Lung (tissue), 17 donors: ENCODE measurements at places on chromosomes 5 and 9.

- DNase-seq, result no peak
Measured at GRCh38 chr9:131837316-131837715, 97.4 kb upstream of the RAPGEF1 start.

DNA sequence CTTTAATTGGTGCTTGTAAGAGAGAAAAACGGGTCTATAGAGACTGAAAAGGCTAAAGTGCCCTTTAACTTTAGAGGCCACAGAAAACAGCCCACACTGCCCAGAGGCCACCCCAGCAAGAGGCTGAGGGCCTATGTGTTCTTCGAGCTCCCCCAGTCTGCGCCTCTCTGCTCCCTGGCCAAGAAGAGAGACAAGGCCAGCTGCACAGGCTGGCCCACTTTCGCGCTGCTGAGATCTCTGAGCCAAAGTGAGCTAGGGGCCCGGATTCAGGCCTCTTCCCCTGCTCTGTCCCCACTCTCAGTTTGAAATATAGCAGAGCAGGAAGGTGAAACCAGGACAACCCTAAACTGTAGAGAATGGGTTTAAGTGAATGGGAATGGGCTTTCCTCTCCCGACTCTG, 132.0 kb upstream of the TRIM32 start:
- peak; percentile 72 for DNase-seq

GRCh38 chr9:7298123-7298522, 501.5 kb downstream of the DMAC1 start:
- DNase-seq, result no peak

DNA sequence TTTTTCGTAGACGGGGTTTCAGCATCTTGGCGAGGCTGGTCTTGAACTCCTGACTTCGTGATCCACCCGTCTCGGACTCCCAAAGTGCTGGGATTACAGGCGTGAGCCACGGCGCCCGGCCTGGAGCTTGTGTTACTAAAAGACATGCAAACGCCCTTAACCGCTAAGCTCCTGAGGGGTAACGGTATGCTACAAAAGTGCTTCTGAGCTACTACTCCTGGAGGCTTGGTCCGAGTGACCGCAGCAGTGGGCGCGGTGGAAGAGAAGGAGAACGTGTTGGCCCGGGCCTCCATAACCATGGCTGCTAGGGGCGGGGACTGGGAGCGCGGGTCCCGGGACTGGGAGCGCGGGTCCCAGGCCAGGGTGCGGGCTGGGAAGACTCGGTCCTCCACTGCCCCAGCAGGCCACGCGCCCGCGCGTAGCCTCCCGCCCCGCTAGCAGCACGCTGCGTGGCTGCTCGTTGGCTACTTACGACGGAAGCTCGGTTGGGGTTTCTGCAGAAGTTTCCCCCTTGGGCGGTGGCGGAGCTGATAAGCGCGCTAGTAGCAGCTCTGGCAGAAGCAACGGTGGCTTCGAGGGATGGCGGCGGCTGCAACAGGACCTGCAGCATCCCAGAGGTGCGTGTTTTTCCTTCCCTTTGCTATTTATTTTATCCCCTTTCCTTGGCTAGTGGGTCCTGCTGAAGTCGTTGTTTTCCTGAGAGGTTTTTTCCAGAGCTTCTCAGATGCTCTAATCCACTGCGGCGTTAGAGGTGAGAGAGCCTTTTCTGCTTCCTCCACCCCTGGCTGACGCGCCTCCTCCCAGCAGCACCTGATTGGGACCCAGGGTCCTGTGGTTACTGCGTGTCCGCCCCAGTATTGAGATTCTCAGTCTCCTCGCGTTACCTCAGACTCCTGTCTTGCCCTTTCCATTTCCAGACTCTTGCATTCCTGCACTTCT, 69.2 kb upstream of the CCDC180 start:
- DNase-seq, result peak; percentile 85

DNA sequence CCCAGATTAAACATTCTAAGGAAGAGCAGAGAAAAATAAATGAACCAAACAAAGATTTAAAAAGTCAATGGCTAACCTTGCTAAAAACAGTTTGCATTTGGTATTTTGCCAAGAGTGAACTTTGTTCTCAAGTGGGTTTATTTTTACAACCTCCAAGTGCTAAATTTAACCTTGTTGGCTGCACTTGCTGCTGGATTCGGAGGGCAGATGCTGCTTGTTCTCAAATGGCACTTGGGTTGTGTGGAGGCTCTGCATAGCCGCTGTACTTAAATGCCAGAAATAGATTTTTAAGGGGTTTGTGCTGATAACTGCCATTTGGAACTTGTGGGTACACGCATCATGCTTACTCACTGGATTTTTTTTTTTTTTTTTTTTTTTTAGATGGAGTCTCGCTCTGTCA, 13.3 kb upstream of the SPATA24 start:
- DNase-seq, result no peak

- DNase-seq, result peak; percentile 66
Measured at GRCh38 chr5:87210743-87211142, 56.9 kb upstream of the RASA1 start.

DNA sequence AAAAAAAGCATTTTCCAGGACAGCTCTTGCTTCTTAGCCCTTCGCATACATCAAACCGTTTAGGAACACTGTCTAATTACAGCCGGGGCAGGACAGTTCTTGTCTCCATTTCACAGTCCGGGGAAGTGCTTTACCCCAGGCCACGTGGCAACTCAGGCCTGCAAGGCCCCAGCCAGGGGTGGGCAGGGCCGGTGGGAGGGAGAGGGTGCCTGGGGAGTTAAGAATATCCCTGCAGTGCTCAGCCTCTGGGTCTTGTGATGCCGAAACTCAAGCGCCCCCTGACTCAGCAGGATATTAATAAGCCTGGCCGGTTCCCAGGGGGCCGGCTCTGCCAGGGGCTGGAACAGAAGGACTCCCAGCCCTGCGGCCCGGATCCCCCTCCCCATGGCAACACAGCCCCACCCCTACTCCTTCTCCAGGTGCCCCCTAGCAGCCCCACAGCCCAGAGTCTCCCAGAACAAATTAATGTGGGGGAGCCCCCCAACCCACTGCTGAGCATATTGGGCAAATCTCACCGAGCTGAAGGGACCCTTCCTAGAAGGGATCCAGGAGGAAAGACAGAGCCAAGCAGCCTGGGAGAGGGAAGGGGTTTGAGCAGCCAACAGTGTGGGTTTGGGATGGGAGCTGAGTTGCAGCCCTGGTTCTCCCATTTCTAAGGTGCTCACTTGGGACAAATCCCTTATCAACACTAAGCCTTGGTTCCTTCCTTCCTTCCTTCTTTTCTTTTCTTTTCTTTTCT, 45.3 kb downstream of the PLPP7 start:
- DNase-seq, result peak; percentile 46

- DNase-seq, result no peak
Measured at GRCh38 chr9:130333712-130334062, 68.1 kb downstream of the HMCN2 start.

DNA sequence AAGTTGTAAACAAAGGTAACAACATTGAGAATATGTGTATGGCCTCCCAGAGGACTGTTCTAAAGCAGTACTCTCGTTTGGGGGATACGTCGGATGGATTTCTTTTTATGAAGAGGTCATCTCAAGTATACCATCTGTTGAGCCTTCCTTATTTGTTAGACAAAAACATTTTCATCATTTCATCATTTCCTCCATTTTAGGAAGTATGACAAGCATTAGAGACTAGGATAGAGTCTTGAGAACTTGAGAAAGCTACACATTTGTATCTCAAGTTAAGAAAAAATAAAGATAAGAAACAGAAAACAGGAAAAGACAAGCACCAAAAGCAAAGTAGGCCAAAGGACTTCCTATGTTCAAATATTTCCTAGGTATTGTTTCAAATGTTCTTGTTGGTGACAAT, 307.0 kb downstream of the EFNA5 start:
- no peak for DNase-seq

- no peak for DNase-seq
Measured at GRCh38 chr9:107794259-107794658, 304.7 kb upstream of the KLF4 start.

DNA sequence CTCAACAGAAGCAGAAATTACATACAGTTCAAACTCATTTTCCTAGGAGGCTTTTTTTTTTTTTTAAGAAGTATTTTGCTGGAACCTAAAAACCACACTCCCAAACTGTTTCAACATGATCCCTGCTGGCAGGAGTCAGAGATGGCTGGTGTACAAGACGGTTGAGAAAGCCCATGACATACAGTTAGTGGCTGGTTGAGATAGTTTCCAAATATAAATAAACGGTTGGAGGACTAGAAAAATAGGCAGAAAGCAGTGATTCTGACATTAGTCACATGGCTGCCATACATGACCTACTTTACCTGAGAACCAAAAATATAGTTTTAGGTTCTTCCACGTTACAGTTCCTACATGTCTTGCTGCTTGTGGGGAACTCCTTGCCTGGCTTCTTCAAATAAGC, 31.7 kb upstream of the BASP1 start:
- peak; percentile 79 for DNase-seq

DNA sequence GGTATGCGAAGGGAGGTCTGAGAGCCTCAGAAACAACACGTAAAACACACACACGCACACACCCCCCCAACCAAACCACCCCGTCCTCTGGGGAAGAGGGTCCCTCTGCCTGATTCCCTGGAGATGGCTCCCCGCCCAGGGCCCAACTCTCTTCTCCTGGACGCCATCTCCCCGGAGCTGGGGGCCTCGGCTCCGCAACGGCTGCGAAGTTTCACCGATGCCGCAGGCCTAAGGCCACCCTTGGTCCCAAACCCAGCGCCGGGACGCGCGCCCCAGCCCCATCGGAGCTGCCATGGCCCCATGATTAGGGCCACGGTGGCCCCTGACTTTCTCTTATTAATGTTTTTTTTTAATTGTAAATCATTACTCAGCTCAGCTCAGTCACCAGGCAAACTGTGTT, 181.4 kb upstream of the TBCA start:
- DNase-seq, result no peak

GRCh38 chr5:118611332-118611945, 376.9 kb downstream of the DTWD2 start:
- DNase-seq, result no peak

DNA sequence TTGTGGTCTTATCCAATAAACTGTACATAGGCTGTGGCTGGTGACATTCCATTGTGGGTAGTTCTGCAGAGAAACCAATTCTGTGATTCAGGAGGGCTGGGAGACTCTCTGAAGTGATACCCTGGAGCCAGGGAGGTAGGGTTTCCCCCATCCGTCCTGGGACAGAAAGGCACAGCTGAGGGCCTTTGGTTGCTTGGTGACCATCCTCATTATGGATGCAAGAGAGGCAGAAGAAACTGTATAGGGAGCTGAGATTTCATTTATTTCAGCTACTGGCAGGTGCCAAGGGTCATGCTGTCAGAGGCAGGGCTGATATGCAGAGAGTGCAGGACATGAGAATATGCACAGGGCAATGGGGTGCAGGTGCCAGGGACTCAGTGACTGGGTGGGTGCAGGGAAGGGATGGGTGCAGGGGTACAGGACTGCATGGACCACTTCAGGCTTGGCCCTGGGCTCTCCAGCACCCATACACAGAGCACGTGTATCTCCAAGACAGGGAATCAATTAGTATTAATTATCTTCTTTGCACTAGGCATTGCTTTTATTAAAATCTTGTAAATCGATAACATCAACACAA, 236.5 kb downstream of the ICE1 start:
- no peak for DNase-seq

GRCh38 chr5:161274951-161275350, 271.6 kb downstream of the GABRB2 start:
- no peak for DNase-seq

- DNase-seq, result no peak
Measured at GRCh38 chr9:120712539-120713031, 1.7 kb downstream of the MEGF9 start.

- DNase-seq, result no peak
Measured at GRCh38 chr5:102700916-102701315, 54.2 kb upstream of the PAM start.

DNA sequence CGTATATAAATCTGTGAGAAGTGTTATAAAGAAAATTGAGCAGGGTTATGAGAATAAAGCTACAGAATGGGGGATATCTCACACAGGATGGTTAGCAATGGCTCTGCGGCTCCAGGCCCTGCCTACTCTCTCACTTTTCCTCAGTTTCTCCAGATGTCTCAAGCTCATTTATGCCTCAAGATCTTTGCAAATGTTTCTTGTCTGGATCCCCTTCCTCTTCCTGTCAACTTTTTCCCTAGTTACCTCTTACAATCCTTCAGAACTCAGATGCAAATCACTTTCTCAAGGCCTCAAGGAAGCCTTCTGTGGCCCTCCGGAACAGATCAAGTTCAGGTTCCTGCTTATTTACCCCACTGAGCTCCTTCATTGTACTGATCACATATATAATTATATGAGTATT, 386.4 kb downstream of the RAB3C start:
- no peak for DNase-seq

GRCh38 chr9:82332018-82332773, 343.6 kb downstream of the SPATA31D1 start:
- DNase-seq, result no peak

DNA sequence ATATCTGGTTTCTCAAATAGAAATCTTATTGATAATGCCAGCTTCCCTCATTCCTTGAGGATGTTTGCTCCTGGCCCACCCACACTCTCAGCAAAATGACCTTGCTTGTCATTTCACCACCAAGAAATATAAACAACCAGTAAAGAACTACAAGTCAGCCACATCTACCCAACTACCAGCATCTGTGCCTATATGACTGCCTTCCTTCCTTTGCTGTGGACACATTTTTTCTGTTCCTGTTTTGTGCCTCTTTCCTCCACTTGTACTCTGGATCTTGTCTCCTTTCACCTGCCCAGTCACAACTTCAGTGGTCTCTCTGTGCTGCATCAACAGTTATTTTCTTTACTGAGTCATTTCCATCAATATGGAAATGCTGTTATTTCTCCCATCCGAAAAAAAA, 20.3 kb downstream of the KIF2A start:
- DNase-seq, result no peak

DNA sequence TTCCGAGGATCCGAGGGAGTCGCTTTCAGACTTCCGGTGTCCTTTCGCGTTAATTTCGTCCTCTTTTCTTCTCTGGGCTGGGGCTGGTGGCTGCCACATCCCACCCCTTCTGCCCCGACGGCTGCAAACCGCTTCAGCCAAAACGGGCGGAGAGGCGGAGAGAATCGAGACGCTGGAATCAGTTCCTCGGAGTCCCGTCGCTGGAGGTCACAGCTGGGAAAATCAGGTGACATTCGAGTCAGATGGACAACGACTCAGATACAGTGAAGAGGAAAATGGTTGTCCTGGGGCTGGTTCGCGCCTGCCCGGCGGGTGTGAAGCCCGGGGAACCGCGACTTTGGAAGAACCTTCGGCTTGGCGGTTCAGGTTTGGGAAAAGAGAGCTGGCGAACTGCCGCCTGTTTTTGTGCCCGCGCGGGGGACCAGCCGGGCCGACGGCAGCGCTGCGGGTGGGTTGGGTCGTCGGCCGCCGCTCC, 8.9 kb upstream of the NKX2-5 start:
- no peak for DNase-seq
